ENCODE measurements at places on chromosomes 16 and 17.

- DNase-seq: no peak
Measured at GRCh38 chr17:73644145-73645049, at the start of gene SDK2. SDK2 (minus strand) TSS chr17:73644445; CDS start chr17:73644088, 357 bp downstream.

GRCh38 chr16:68548947-68549346 is 9.9 kb downstream of the ZFP90 start:
- no peak for DNase-seq

DNA sequence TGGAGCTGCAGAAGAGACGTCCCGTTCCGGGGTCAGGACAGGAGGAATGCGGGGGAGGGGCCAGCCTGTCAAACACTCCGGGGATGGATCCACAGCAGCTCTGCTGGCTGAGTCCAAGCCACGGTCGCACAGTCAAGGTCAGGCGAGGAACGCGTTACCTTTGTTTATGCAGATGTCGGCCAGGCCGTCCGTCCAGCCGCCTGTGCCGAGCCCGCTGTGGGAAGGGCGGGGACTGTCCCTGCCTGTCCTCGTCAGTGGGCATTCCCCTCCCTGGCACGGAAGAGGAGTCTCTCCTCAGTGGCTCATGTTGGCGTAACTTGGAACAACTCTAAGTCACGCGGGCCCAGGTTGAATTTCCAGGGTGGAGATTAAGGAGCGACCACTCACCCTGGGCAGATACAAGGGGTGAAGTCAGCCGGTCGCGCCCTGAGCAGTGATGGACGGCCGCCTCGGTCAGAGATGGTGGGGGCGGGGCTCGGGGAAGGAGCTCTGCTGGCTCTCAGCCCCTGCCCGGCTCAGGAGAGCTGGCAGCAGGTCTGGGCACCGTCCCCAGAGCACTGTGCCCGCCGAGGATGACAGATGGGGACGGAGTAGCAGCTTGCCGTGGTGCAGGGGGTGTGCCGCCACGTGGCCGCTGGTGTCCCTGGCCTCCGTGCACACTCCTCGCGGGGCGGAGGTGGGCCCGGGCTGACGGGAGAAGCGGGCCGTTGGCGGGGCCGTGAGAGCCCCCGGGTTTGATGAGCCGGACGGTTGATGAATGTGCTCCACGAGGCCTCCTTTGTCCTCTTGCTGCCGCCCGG is 7.3 kb downstream of the CACNA1H start:
- DNase-seq: no peak

DNA sequence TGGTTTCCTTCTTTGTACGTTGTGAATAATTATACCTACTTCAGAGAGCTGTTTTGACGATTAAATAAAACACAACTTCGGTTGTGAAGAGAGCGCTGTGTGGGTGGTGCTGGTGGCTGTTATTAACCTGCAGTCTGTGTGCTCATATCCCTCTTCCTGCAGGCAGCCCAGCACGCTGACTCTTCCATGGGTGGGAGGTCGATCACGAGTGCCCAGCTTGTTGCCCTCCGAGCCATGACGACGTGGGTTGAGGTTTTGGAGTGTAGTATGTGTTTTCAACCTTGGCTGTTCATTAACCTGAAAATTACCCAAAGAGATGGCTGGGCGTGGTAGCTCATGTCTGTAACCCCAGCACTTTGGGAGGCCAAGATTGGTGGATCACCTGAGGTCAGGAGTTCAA is 11.3 kb upstream of the GCSH start:
- DNase-seq: no peak

GRCh38 chr16:15765880-15766279 is 90.9 kb downstream of the MYH11 start:
- no peak for DNase-seq

GRCh38 chr17:72182371-72182873 is 61.6 kb downstream of the SOX9 start:
- no peak for DNase-seq

DNA sequence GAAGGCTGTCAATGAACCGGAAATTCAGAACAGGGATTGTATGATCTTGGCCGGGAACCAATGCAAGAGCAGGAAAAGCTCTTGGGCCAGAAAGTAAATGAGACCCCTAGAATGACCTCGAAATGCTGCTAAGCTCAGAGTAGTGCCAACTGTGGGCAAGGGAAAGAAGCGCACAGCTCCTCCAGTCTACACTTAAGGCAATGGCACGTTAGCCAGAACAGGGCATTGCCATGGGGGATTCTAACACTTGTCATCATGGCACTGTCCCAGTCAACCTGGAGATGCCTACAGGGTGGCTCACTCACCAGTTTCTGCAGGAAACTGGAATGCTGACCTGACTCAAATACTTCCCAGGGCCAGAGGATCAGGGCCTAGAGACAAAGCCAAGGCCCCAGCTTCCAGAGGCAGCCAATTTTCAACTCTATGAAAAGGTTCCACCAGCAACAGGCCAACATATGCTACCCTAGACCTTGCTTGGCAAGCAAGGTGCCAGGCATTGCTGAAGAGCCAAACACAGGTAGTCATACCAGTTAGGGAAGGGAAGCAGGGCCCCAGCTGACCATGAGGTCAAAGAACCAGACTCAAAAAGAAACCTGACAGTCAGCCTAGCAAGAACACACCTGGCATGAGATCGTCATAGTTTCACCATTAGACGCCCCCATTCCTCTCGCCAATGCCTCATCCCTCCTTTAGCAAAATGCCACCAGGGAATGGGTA is 34.9 kb downstream of the ARHGAP17 start:
- DNase-seq: no peak

DNA sequence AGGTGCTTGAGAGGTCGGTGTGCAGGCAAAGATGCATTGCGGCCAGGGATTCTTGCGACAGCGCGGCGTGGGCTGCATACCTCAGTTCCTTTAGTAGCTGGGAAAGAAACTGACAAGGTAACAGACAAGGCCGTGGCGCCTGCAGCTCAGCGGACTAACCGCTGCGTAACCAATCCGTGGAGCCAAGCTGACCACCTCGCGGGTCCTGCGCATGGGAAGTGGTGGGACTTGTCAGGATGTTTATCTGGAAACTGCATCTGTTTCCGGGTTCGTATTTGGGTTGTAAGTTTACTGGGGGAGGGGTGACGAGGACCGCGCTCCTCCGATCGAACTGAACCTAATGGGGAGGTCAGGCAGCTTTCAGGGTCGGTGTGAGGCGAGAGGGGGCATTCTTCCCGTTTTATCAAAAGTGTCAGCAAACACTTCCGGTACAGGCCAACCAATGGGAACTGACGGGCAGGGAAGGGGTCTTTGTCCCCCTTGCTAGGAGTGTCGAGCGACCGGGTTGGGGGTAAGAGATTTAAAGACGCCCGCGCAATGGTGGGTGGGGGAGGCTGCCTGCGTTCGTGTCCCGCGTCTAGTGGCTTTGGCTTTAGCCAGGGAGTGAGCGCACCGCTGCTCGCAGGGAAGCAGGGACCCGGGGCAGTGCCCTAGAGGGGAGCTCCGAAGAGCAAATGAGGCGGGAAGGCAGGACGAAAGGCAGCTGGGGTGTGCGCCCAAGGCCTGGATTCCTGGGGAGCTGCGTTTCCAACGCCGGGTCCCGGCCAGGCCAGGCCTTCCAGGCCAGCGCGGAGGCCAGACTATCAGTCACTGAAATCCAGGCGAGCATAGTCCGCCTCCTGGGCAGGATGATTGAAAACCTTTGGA is 7.0 kb downstream of the IRX6 start:
- no peak for DNase-seq

DNA sequence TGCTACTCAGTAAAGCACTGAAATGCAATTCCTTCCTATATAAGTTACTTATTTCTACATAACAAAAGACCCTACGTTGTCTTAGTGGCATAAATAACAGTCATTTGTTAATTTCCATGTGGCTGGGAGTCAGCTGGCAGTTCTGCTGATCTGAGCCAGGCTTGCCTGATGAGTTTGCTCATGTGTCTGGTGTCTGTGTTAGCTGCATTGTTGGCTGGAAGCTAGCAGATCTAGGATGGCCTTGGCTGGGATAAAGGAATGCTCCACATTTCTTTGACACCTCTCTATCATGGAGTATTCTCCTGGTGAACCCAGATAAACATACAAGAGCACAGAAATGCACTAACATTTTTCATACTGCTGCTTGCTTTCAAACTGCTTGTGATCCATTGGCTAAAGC is 264.4 kb upstream of the MON1B start:
- no peak for DNase-seq

DNA sequence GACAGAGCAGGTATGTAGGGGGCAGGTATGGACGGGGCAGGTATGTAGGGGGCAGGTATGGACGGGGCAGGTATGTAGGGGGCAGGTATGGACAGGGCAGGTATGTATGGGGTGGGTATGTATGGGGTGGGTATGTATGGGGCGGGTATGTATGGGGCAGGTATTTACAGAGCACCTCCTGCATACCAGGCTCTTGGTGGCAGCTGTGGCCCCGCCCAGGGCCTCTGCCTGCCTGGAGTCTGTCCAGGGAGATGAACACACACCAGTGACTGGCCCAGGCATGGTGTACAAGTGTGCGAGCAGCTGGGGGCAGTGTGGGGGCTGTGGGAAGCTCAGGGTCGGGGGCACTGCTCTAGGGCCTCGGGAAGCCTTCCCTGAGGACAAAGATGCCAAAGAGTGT is 4.4 kb downstream of the RPL3L start:
- DNase-seq: no peak

DNA sequence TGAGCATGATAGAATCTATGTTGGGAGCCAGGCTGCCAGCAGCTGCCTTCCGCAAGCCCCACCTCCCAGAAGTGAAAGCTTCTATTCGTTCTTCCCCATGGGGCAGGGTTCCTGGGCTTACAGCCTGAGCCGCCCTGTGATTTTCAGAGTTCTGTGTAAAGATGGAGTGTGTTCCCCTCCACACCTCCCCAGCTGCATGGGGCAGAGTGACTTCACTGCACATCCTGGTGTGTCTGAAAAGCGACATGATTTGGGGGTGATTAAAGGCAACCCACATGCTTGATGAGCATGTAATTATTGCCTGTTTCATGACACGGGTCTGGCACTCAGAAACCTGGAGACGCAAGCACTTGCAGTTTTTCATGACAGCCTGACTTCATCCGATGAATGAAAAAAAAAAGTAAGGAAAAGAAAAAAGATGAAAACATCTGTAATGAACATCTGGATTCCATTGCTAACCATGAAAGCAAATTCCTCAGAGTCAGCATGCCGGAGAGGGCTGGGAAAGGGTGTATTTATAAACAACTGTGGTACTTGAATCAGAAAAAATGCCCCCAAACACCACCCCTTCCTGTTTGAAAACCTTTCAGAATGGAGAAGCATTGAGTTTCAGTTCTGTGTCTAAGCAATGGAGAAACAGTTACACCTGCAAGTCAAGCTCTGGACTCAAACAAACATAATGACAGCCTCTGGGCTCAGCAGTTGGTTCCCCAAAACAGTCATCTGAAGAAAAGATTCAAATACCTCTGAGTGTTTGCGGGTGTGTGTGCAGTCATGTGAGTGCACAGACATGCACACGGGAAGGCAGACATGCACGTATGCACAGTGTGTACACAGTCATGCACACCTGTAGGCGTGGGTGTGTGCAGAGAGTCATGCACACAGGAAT is 266.0 kb downstream of the ENGASE start:
- no peak for DNase-seq

DNA sequence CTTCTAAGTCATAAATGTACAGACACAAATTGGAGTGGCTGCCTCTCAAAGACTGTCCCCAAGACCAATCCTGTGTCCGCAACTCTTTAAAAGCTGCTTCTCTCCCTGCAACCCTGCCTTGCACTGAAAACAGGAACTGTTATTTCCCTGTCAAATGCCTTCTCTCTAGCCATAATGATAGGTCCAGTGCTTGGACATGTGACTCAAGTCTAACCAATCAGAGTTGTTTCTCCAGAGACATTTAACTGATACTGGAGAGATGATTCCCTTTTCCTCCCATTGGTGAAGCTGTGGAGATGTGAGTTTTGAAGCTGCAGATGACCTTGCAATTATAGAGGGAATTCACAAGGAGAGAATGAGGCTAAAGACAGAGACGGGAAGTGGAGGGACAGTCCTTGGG is 253.3 kb upstream of the CDH5 start:
- no peak for DNase-seq

DNA sequence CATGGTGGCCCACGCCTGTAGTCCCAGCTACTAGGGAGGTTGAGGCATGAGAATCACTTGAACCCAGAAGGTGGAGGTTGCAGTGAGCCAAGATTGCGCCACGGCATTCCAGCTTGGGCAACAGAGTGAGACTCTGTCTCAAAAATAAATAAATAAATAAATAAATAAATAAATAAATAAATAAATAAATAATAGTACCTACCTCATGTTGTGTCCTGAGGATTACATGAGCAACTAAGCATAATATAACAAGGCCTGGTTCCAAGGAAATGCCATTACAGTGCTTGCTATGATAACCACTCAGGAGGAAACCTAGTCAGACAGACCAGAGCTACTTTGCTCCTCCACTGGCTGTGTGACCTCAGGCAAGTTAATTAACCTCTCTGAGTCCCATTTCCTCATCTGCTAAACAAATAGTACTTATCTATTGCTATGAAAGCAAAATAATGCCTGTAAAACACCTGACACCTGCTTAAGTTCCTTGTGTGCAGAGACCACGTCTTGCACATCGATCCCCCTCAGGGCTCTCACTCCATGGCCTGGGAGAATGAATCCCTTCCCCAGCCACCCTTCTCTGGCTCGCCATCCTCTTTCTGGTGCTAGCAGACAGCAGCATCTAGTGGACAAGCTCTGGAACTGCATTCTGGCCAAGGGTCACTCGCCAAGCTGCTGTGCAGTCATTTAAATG is 7.5 kb downstream of the EPOP start:
- DNase-seq: peak; percentile 23

DNA sequence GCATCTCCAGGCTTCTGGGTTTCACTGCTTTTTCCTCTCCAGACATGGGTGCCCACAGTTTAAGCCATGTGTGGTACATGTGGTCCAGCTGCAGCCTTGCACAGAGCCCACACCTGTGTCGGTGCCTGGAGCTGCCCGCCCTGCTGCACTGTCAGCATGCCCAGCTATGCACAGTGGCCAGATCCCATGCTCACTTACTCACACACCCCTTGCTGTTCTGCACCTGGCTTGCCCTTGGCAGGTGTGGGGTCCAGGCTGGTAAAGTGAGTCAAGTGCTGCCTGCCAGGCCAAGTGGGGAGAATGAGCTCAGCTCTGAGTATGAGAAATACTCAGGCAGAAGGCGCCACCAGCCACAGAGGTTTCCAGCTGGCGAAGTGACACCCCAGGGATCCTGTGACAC is 739.9 kb downstream of the CDH11 start:
- no peak for DNase-seq

Measured in stimulated activated CD4-positive, alpha-beta T cell treated with anti-CD3 and anti-CD28 coated beads, Interleukin-12 subunit alpha, Interleukin-12 subunit beta, amount 100 ng/mL, for 24 hours (primary cell).